ENCODE measurements at places on chromosomes 11 and 22.
A peak's percentile ranks its signal among the peaks of the same experiment; 100 is the strongest.

DNA sequence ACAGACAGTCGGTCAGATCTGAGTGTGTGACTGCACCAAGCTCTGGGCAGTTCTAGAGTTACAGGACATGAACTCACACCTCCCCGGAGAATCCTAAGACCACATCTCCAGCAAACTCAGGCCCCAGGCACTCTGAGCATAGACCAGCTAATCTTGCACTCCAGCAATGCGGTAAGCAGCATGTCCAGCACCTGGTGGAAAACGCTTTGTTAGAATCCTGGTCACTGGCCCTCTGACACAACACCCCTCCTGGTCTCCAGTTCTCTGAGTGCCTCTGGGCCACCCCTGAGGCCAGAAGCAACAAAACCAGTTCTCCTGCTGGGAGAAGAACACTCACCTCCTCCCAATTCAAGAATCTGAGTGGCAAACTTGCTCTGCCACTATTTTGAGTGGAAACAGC lies 82.7 kb upstream of the TMEM45B start:
- H3K27ac ChIP-seq = no peak overlapping the region
- H3K4me3 ChIP-seq = no peak overlapping the region
- H3K27me3 ChIP-seq = no peaks in the 10 kb centered on the region
- H3K36me3 ChIP-seq = no peaks in the 10 kb centered on the region

DNA sequence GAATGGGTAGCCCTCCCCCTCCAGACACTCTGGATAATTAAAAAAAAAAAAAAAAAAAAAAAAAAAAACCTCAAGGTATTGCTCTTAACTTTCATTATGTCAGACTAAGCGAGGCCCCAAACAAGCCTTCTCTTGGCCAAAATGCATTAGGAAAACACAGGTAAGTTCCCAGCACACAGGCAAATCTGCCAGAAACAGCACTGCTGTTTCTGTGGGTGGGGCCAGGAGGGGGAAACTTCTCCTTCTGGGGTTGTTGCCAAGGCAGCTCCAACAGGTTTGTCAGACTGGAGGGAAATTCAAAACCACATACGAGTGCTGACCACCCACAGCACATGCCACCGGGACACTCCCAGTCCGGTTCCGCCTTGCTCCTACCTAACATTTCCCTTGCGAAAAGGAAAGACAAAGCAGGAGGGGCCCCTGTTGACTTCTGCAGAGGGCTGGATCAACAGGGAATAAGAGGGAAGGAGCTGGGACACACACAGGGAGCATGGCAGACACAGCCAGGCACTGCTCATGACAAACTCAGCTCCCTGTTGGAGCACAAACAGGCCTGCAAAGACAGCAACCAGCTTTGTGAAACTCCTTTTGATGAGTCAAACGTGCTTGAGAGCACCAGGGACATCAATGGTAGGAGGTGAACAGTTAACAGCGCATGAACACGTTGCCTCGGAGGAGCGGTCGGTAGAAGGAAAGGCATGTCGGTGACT lies 55.0 kb downstream of the MYH9 start:
- H3K4me3 ChIP-seq = peak overlapping the region; percentile 83
- peaks cover 100% of the 10 kb centered on the region for H3K4me1 ChIP-seq
- DNase-seq = peak; percentile 72
- no peaks in the 10 kb centered on the region for H3K27me3 ChIP-seq
- peaks cover 99% of the 10 kb centered on the region for H3K36me3 ChIP-seq

DNA sequence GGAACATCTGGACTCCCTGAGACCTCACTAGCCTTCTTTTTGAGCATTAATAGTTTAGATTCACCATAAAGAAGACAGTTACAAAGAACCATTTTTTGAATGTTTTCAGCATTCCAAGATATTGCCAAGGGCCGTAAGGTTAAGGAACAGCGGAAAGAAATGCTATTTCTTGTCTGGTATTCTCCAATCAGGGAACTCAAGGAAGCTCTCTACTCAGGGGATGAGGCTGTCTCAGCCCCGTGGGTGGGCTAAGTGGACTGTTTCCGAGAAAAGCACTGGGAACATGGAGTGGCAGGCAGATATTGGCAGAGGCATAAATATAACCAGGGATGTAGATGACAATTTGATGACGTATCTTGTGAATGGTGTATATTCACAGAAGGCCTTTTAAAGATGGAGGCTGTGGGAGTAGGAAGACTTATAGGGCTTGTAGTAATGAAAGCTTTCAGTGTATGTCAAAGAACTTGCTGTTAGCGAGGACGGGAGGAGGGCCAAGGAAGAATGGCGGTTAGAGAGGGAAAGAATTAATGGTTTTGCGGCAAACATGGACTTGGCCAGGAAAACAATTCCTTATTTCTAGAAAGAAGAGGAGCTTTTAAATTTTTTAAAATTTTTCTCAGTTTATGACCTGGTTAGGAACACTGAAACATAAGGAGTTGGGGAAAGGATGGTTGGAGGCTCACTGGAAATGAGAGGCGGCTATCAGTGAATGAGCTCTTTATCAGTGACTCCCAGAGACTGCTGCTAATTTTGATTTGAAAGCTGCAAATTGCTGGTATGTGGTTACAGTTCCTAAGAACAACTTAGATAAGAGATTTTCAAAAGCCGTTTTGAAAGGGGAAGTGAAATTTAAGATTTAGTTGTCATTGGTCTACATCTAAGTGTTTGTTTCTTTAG lies 64.6 kb downstream of the ST3GAL4 start:
- peaks cover 12% of the 10 kb centered on the region for H3K4me1 ChIP-seq
- no peaks in the 10 kb centered on the region for H3K36me3 ChIP-seq
- no peak overlapping the region for H3K4me3 ChIP-seq

DNA sequence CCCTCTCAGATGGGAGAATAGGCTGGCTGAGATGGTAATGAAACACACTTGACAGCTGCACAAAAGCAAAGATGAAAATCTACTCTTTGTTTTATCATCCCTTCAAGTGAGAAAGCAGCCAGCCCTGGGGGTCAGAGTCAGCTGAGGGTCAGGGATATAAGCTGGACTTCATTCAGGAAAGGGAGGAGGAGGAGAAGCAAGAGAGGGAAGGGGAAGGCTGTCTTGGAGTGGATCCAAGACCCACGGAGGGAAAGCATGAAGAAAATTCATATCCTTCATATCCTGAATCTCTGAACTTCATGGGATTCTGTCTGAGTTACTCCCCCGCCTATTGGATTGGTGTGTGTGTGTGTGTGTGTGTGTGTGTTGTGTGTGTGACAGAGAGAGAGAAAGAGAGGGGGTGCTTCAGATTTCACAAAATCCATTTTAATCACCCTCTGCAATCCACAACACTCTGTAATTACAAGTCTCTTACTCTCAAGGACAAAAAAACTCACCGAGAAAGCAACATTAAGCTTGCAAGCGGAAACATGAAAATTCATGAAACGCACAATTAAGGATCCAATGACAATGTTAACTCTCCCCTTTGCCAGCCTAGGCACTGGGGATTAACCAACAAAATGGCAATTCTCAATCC lies 327.7 kb downstream of the TENM4 start:
- no peaks in the 10 kb centered on the region for H3K36me3 ChIP-seq
- H3K4me1 ChIP-seq = no peaks in the 10 kb centered on the region
- H3K27ac ChIP-seq = no peak overlapping the region
- no peak for DNase-seq
- no peak overlapping the region for H3K4me3 ChIP-seq
- no peaks in the 10 kb centered on the region for H3K27me3 ChIP-seq

GRCh38 chr11:47376525-47377371 lies 1.6 kb downstream of the SPI1 start:
- DNase-seq = no peak
- no peak overlapping the region for H3K4me3 ChIP-seq
- H3K4me1 ChIP-seq = peaks cover 11% of the 10 kb centered on the region
- no peaks in the 10 kb centered on the region for H3K27me3 ChIP-seq
- no peak overlapping the region for H3K27ac ChIP-seq

GRCh38 chr22:50607659-50608020 lies 7.0 kb downstream of the MAPK8IP2 start:
- no peak overlapping the region for H3K4me3 ChIP-seq
- DNase-seq = no peak
- no peaks in the 10 kb centered on the region for H3K4me1 ChIP-seq
- H3K27ac ChIP-seq = no peak overlapping the region
